ENCODE measurements at places on chromosomes 12 and 14.

DNA sequence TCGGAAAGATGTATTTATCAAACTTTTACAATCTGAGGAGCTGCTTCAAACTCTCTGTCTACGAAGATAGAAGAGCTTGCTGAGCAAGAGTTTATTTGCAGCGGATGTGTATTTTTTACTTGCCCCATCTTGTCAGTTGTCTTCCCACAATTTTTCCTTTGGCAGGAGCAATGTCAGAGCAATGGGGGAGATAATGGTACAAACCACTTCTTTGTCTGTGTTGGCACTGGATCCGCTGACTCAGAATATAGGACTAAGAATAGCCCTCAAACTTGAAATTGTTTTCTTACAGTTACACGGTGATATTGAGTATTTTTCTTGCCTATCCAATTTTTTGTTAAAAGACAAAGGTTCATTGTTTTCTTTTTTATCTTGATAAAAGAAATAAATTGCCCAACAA lies 27.6 kb downstream of the HELB start:
- no peak for DNase-seq

GRCh38 chr14:34003082-34003668 lies 52.3 kb upstream of the EGLN3 start:
- no peak for DNase-seq

DNA sequence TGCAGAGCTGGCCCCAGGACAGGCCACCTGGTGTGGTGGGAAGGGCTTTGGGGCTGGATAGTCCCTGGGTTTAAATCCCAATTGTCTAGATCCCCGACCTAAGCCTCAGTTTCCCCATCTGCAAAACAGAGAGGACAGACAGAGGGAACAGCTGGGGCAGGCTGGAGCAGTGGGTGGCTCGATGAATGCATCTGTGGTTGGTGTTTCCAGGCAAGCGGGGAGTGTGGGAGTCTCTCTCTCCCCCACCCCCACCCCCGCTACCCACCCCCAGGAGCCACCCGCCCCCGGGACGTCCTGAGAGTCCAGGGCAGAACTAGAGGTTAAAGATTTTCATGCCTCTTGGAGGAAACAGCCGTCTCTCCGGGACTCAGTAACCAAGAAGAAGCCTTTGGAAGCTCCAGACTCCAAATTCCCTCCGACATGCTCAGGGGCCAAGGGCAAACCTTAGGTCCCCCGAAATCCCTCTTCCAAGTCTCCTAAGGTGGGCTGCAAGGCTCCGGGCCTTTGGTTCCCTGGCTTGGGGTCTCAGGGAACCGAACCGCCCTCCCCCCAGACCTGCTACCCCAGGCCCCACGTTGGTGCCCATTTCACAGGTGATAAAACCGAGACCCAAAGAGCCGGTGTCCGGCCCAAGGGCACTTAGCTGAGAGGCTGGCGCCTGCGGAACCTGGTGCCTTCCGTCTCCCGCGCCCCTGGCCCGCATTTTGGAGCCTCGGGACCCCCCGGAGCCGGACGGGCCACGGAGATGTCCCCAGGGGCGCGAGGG lies 474 bp downstream of the TRPV4 start:
- DNase-seq, result no peak

DNA sequence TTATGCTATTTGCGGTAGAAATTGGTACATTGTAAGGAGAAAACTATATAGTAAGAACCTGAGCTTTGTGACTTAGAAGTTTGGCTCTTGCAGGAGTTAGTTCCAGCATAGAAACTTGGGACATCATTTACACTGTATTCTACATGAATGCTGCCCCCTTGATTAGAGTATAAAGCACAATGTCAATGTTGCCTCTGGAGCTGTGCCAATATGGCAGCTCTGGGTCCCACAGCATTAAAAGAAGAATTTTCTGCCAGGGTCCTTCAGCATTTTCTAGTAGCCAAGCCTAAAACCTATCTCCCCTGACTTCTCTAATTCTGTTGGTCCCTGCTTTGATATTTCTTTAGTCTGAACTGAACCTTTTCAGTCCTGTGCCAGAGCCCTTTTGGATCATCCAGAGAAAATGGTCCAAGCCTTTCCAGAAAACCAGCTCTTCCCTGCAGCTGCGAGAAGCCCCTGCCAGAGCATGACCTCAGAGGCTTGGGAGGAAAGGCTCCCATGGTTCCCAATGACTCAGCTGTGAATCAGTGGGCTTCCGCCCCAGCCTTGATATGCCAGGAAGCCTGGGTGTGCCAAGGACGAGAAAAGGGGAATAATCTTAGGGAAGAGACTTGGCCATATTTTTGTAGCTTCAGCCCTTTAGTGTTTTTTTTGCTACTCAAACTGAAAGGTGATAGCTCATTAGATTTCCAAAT lies 43.2 kb downstream of the PLEKHG7 start:
- peak; percentile 96 for DNase-seq

GRCh38 chr12:4145990-4146859 lies 127.3 kb upstream of the CCND2 start:
- DNase-seq, result no peak

DNA sequence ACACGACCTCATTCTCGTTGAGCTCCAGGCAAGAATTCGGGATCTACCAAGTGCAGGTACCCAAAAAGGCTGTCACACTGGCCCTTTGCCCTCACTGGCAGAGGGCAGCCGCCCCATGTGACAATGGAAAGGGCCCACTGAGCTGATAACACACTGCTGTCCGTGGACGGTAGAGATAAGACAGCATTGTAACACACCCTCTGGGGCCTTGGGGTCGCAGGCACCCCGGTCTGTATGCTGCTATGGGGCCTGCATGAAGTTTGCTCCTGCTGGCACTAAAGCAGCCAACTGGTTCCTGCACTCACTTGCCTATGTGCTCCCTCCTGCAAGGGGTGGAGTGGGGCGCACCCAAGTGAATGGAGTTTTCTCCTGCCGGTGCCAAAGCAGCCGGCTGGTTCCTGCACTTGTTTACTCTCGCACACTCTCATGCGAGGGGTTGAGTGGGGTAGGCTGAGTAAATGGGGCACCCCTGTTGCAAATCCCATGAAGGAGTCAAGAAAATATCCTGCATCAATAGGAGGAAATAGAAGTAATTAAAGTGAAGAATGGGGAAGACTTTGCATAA lies 477.9 kb downstream of the ATP23 start:
- no peak for DNase-seq

- no peak for DNase-seq
These were observed 437.9 kb downstream of the AACS start for GRCh38 chr12:125503128-125503527.

DNA sequence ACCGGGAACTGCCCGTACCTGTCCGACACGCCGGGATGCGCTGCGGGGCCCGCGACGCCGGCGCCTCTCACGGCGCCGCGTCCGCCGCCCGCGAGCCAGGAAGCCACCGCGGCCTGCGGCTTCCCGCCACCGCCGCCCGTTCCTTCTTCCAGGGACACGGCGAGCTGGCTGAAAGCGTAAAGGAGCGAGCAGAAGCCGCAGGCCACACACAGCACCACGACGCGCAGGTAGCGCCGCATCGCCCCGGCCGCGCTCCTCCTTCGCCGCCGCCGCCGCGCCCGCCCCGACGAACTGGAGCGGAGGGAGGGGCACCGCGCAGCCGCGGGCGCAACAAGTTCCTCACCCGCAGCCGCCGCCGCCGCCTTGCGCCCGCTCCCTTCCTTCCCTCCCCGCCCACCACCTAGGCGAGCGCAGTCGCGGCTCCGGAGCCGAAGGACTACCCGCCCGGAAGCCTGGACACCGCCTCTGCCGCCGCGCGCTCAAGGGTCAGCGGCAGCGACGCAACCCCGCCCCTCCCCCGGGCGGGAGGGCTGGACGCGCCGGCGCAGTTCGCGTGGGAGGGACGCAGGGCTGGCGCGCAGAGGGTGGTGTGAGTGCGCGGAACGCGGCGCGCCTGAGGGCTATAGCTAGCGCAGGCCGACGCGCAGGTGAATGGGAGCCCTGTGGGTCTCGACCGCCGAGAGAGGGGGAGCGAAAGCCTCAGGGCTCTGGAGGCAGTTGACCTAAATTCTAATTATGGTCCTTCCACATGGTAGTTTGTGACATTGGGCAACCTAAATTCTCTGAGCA lies at the start of gene GXYLT1:
GXYLT1 (minus strand) TSS at position 467 of the 789 bp plus-strand sequence; CDS start at position 239, 228 bp downstream.
- peak; percentile 98 for DNase-seq

DNA sequence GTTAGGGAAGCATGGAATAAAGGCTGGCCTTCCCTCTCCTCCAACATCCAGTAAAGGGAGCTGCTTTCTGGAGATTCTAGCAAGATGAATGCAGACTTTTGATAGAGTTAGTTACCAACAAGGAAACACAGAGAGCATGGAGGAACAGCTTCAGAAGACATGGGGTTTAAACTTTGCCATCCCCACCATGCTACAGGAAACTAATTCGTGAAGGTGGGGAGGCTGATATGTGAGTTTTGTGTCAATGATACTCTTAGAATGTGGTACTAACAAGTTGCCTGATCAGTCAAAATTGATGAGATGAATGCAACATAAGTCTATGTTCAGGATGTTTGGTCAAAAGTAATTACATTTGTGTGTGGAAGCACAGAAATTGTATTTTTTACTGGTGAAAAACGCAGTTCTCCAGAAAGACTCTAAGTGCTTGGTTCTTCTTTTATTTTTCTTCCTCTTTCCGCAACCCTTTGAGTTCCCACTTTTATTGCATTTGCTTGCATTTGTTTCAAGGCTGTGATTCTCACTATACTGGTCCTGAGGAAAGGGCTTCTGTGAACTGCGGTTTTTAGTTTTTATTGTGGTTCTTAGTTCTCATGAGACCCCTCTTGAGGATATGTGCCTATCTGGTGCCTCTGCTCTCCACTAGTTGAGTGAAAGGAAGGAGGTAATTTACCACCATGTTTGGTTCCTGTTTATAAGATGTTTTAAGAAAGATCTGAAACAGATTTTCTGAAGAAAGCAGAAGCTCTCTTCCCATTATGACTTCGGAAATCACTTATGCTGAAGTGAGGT lies at the start of gene CLEC4A:
CLEC4A (plus strand) TSS at position 494 of the 789 bp plus-strand sequence; CDS start at position 756, 262 bp downstream.
- no peak for DNase-seq

DNA sequence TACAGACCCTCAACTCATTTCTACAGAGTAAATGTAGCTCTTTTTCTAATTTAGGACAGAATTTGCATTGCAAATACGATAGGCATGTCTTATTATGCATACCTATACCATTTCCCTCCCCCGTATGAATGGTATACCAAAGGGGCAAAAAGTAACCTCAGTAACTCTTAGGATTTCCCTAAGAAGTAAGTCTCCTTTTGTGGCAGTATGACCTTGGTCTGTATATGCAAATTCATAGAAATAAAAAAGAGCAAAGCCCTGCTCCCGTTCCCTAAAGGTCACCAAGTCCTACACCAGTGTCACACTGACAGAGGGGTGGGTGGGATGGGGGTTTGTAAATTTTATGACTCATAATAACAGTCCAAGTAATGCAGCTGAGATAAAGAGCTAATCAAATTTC lies 365.8 kb upstream of the CCDC196 start:
- no peak for DNase-seq

- DNase-seq, result no peak
These were observed 2.8 kb downstream of the SERPINA1 start for GRCh38 chr14:94385553-94386057.

GRCh38 chr12:20201733-20202132 lies 166.6 kb upstream of the PDE3A start:
- no peak for DNase-seq

GRCh38 chr14:102979406-102979805 lies 56.9 kb downstream of the AMN start:
- DNase-seq, result no peak

DNA sequence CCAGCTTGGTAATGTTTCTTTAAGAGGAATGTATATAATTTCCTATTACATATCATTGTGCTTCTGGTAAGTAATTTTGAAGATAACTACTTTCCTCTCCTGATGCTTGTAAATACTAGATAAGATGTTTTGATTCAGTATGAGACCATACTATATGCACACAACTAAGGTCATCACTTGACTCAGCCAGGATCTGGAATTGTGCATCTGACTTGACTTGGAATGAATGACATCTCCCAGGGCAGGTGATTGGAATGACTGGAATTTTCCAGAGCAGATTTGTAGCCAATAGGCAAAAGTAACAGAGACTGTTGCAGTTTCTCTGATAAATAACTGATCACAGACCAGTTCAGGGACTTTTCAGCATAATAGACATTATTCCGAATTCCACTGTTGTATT lies 11.1 kb downstream of the BEST3 start:
- DNase-seq, result no peak

DNA sequence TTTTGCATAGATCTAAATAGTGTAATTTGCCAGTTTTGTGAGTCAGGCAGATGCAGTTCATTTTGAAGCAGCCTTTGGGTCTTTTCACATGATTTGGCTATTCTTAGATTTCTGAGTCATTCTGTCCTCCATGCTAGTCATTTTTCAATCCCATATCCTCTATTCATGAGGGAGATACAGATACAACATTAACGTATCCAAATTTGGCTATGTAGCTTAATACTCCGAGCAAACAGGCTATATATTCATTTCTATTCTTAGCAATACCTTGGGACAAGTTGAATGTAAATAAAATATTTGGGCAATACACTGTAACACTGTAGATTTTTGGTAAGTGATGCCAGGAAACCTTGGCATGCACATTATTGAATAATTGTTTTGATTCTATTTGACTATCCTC lies 270.7 kb upstream of the PDE3A start:
- no peak for DNase-seq

DNA sequence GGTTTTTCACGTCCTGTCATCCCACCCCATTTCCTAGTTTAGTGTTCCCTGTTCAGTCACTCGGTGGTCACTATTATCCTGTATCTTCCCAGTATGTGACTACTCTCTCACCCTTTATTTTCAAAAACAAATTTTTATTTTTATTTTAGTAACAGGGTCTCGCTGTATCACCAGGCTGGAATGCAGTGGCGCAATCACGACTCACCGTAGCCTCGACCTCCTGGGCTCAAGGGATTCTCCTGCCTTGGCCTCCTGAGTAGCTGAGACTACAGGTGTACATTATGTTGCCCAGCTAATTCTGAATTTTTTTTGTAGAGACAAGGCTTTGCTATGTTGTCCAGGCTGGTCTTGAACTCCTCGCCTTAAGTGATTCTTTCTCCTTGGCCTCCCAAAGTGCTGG lies 20.1 kb upstream of the PRICKLE1 start:
- no peak for DNase-seq

DNA sequence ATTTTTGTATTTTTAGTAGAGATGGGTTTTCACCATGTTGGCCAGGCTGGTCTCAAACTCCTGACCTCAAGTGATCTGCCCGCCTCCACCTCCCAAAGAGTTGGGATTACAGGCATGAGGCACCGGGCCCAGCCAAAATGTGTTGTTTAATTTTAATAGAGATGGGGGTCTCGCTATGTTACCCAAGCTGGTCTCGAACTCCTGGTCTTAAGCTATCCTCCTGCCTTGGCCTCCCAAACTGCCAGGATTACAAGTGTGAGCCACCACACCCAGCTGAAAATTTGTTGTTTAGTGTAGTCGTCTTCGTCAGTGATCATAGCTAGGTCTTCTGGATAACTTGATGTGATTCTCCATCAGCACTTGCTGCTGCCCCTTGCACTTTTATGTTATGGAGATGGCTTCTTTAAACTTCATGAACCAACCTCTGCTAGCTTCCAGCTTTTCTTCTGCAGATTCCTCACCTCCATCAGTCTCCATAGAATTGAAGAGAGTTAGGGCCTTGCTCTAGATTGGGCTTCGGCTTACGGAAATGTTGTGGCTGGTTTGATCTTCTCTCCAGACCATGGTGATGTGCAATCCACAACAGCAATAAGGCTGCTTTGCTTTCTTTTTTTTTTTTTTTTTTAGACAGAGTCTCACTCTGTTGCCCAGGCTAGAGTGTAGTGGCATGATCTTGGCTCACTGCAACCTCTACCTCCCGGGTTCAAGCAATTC lies 13.0 kb downstream of the ISCU start:
- peak; percentile 54 for DNase-seq
